Stimulated activated CD4-positive, alpha-beta T cell treated with anti-CD3 and anti-CD28 coated beads, Interleukin-15, amount 100 ng/mL, for 48 hours (primary cell): ENCODE measurements at places on chromosomes 3 and 15.

DNA sequence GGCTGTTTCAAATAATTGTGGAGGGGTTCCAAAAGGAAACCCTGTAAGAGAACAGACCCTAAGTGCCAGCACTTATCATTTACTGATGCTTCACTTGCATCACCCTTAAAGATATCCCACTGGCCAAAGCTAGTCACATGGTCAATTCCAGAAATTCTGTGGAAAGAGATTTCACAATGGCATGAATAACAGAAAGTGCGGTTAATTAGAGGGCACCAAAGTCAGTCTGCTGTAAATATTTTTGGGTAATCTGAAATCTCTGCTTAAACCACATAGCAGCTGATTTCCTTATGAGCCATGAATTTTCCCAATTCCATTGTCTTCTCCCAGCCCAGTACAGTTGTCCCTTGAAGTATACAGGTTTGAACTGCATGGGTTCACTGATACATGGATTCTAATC is 346.1 kb downstream of the SI start:
- no peak for DNase-seq

DNA sequence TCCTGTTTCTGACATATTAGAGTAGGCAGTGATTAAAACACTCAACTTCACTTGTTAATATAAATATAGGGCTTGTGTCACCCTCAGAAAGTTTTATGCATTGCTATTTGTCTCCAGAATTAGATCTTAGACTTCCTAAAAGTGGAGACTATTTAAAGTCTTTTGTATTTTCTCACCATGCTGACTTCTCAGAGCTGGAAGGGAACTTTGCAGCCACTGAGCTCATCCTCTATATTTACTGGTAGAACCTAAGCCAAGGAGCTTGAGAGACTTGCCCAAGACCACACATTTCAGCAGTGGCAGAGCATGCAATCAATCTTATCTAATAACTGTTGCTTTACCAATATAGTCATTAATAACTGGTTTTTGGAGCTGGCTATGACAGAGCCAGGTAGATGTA is 53.2 kb downstream of the STAC start:
- no peak for DNase-seq

DNA sequence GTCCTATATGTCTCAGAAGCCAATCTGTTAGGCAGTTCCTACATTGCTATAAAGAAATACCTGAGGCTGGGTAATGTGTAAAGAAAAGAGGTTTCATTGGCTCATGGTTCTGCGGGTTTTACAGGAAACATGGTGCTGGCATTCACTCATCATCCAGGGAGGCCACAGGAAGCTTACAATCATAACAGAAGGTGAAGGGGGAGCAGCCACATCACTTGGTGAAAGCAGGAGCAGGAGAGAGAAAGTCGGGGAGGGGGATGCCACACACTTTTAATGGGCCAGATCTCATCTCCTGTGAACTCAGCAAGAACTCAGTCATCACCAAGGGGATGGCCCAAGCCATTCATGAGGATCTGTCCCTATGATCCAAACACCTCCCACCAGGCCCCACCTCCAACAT is 9.1 kb downstream of the SLC49A4 start:
- DNase-seq: no peak

GRCh38 chr3:37872413-37873160 is 10.9 kb downstream of the CTDSPL start:
- DNase-seq: no peak

- no peak for DNase-seq
These were observed 26.0 kb upstream of the MAP4 start for GRCh38 chr3:48042071-48042760.

- no peak for DNase-seq
These were observed 41.2 kb downstream of the PCSK6 start for GRCh38 chr15:101448336-101448735.

- no peak for DNase-seq
These were observed 2.2 kb downstream of the ALPK3 start for GRCh38 chr15:84819291-84819768.

GRCh38 chr3:41198526-41198925 is 779 bp upstream of the CTNNB1 start:
- no peak for DNase-seq

DNA sequence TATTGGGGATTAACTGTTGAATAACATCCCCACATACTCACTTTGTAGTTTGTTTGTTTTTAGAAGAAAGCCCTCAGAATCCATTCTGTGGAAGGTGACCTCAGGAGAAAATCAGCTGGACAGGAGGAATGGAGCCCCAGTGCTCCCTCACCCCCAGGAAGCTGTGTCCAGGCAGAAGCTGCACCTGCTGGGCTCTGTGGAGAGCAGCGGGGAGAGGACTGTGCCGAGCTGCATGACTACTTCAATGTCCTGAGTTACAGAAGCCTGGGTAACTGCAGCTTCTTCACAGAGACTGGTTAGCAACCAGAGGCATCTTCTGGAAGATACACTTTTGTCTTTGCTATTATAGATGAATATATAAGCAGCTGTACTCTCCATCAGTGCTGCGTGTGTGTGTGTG is 14.0 kb downstream of the TIGIT start:
- no peak for DNase-seq

DNA sequence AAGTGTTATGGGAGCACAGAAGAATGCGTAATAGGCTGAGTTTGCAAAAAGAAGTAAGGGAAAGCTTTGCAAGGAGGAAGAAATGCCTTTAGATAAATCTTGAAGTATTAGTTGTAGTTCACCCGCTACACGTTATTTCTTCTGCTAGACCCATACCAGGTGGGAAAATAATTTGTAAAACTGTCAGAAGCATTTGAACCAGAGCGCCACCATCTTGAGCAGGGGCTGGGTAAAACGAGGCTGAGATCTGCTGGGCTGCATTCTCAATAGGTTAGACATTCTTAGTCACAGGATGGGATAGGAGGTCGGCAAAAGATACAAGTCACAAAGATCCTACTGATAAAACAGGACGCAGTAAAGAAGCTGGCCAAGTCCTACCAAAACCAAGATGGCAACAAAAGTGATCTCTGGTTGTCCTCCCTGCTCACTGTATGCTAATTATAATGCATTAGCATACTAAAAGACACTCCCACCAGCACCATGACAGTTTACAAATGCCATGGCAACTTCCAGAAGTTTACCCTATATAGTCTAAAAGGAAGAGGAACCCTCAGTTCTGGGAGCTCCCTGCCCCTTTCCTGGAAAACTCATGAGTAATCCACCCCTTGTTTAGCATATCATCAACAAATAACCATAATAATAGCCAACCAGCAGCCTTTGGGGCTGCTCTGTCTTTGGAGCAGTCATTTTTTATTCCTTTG is 50.0 kb upstream of the ZNF280D start:
- DNase-seq: no peak

DNA sequence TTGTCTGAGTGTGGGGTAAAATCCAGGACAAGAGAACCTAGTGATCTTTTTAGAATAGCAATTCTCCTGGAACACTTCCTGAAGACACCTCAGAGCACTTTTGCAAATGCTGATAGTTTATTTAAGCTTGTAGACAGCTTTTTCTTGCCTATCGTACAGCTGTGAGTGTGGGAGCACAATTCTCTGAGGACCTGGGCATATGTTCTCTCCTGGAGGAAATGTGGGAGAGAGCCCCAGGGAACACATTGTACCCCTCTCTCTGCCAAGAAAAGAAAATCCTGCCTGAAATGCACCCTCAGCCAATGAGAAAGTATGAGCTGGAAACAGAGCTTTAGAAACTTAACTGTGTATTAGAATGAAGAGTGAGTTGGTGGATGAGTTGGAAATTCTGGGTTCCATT is 308.3 kb upstream of the SEMA6D start:
- DNase-seq: no peak

DNA sequence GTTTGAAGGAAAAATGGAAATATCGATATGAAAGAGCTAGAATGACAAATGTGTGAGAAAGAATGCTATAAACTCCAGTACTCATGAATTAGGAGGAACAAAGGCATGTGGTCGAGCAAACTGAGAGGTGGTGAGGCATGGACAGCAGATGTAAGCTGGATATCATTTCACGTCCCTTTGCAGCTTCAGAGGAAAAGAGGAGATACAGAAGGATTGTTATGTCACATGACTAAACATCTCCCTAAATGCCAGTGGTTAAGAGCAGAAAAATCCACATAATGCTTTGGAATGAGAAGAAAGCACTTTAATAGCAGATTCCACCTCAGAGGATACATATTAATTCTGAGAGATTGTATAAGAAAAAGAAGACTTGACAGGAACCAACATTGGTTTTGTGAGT is 248.7 kb downstream of the ZIC4 start:
- no peak for DNase-seq

GRCh38 chr3:80097674-80098073 is 329.9 kb upstream of the ROBO1 start:
- no peak for DNase-seq

GRCh38 chr3:38842266-38842965 is 26.4 kb upstream of the SCN10A start:
- DNase-seq: no peak

GRCh38 chr3:196867155-196867506 is 589 bp upstream of the SENP5 start:
- DNase-seq: no peak

GRCh38 chr15:70196372-70197316 is 98.9 kb upstream of the TLE3 start:
- DNase-seq: peak; percentile 18

- DNase-seq: no peak
These were observed 235.5 kb downstream of the PTPRG start for GRCh38 chr3:61796911-61797310.

- no peak for DNase-seq
These were observed 20.4 kb downstream of the GOLM2 start for GRCh38 chr15:44308889-44309288.

GRCh38 chr15:85937661-85938060 is 142.0 kb upstream of the AGBL1 start:
- no peak for DNase-seq

DNA sequence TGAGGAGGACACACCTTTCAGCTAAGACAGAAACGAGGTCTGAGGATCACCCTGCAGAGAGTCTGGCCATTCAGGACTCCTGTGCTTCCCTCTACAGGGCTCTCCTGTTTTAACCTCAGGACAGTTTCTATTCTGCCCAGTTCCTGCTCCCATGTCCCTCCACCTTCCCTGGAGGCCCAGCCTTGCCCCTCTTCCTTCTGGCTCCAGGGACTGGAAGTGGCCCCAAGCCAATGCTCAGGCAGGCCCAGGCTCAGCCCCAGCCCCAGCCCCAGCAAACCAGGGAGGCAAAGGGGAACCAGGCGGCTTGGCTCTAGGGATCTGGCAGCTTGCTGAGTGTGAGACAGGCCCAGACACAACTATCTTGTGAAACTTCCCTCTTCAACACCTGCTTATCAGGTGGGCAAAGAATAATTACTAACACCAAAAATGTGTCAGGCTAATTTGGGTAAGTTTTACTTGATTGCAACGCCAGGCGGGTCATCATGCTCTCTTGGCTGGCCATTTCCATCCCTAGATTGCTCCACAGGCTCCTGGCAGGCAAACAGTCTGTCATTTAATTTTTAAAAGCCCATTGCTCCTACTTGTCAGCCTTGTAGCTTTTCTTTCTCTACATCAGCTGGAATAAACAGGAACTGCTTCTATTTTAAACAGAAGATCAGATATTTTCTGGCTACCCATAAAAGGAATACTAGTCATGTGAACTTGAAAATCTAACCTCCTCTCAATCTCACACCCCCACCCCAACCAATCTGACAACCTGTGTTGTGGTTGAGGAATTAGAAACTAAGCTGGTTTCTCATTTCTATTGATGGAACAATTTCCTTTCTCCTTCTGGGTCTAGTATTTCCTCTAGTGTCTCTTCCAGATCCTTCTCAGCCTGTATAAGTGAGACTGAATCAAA is 33.5 kb downstream of the UPK1B start:
- DNase-seq: no peak

- no peak for DNase-seq
These were observed 435.4 kb upstream of the GOLIM4 start for GRCh38 chr3:168531116-168531515.

- DNase-seq: no peak
These were observed 21.4 kb upstream of the SPPL2A start for GRCh38 chr15:50786871-50787270.

DNA sequence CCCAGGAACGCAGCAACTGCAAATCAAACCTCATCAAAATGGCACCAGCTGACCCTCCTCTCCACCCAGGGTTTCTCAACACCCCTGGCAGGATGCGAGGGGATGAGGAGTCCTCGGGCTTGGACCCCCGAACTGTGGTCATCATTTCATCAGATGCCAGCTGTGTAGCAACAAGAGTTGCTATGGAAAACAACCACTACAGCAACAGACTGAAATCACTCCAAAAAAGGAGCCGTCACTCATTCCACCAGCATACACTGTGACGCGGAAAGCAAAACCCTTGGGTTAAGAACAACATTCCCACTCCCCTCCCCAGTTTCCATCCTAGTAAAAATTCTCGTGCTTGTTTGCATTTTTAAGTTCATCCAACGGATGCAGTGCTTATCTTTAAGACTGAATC is 40.1 kb downstream of the VGLL4 start:
- no peak for DNase-seq

- no peak for DNase-seq
These were observed 1.6 kb upstream of the FOXP1 start for GRCh38 chr3:71585131-71585530.

GRCh38 chr3:117016378-117016777 is 306.8 kb downstream of the TUSC7 start:
- no peak for DNase-seq

DNA sequence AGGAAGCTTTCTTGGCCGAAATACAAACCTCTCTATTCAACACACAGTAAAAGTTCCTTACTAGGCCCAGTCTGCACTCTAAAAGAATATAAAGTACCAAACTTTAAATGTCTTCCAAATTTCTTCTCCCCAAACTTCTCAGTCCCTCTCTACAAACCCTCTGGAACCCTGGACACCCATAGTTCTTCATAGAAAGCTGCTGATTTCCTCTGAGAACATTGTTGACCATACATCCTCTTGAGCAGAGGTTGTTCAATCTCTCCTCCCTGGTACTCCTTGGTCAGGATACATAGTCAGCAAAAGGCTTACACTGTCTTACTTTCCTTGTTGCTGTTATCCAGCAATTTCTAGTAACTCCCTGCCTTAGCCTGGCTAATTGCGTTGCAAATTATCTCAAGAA is 3.1 kb upstream of the ACAP2 start:
- DNase-seq: no peak

DNA sequence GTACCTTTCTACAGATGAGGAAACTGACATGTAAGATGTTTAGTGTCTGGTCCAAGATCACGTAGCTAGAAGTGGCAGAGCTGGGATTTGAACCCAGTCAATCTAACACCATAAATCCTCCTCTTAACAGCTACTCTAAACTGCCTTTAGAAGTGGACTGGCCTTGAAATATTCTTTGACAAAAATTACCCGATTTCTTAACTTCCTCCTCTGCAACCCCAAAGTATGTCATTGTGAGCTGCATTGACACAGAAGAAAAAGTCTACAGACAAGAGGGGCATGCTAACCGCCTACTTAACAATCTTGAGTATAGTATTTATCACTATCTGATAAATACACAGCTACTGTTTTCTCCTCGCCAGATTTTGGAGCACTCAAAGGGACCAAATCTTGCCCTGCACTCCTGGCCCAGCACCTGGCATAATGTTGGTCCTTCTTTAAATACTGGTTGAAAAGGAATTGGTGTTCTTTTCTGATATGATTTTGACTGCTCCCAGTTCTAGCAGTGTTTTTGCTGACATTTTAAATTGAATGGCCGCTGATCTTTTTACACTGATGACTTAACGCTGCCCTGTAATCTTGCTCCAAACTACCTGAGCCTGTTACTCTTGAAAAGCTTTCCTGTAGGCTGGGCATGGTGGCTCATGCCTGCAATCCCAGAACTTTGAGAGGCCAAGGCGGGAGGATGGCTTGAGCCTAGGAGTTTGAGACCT is 36.9 kb downstream of the ITPR1 start:
- DNase-seq: no peak

- no peak for DNase-seq
These were observed 44.8 kb downstream of the POLR2M start for GRCh38 chr15:57751177-57751800.

- DNase-seq: no peak
These were observed 29.9 kb upstream of the TMOD3 start for GRCh38 chr15:51799282-51800252.
